RWPE1 (cell line): ENCODE measurements at places on chromosomes 12 and 14.

DNA sequence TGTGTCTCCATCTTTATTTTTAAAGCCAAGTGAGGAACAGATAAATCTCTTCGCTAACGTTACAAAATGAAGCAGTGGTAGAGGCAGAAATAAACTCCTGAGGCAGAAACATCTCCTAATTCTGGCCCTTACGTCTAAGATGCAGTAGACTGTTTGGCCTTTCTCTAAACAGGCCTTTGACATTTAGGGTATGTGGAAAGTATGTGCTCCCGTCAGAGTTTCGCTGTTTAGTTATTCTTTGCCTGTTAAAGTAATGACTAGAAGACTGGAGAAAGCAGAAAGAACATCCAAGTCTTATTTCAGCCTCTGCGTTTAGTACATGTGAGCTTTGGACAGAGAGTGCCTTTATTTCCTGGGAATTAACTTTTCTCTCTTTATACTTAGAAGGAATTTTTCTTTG is 216.6 kb downstream of the RAD51B start:
- DNase-seq, result no peak

DNA sequence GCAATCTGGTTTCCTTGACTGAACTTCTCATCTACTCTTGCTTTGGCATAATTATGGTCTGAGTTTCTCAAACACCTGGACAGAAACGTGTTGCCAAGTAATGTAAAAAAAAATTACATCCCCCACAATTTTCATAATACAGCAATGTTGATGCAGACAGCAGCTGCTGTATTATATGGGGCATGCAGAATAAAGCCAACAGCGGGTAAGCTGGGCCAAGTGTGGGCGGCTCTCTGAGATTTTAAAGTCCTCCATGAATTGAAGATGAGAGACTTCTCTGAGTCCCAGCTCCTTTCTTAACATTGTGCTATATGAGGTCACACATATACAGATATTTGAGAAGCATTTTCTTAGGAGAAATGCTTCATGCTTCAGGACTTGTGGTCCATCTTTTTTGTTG is 881.2 kb downstream of the GALC start:
- no peak for DNase-seq

- no peak for DNase-seq
Measured at GRCh38 chr14:35940291-35940690, 114.2 kb downstream of the BRMS1L start.

- DNase-seq, result no peak
Measured at GRCh38 chr14:65010211-65010931, 23.7 kb downstream of the FNTB start.

DNA sequence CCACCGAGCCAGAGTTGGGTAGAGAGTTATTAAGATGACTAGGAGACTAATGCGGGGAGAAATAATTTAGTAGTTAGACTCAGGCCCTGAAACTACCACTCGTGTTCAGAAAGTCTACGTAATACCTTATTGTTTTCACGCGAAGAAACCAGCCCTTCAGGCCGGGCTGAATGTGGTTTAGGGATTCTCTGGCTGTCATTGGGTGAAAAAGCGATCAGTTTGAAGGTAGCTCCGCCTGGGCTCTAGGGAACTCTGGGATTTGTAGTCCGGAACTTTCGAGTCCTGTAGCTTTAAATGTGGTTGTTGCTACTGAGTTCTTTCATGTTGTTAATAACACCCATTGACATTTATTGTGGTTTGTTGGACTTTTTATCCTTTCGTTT is 549 bp upstream of the WDR89 start:
- DNase-seq, result peak; percentile 90

- DNase-seq, result peak; percentile 20
Measured at GRCh38 chr12:106138633-106139421, at the start of gene NUAK1. Gene NUAK1 (minus strand): TSS chr12:106138954. CDS start chr12:106138653, 301 bp downstream.

DNA sequence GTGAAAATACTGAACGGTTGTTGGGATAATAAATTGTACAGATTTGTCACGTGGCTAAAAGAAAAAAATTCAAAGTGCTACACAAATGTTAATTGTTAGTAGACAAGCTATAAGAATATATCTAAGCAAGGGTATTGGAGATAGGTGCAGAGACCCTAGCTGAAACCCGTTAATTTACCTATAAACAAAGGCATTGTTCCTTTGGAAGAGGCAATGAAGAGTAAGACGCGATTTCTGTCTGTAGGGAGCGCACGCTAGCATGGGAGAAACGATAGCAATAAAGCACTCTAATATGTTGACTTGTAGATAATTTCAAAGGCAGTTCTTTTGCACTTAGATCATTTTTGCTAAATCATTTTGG is 565 bp downstream of the CCDC77 start:
- no peak for DNase-seq

DNA sequence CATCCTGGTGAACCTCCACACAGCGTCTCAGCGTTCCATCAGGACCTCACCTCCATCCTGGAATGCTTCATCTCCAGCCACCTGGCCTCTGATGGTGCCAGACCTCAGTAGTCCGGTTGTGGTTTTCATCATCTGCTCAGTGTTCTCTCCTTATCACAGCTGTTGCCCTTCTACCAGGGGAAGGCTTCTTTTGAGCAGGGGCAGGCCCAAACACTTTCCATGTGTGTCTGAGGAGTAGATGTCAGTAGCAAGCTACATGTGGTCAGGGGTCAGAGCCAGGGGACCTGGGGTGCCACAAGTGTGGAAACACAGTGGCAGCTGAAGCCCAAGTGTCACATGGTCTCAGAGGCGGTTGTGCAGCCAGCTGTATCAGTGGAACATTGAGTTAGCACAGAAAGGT is 30.2 kb upstream of the FGD4 start:
- no peak for DNase-seq

DNA sequence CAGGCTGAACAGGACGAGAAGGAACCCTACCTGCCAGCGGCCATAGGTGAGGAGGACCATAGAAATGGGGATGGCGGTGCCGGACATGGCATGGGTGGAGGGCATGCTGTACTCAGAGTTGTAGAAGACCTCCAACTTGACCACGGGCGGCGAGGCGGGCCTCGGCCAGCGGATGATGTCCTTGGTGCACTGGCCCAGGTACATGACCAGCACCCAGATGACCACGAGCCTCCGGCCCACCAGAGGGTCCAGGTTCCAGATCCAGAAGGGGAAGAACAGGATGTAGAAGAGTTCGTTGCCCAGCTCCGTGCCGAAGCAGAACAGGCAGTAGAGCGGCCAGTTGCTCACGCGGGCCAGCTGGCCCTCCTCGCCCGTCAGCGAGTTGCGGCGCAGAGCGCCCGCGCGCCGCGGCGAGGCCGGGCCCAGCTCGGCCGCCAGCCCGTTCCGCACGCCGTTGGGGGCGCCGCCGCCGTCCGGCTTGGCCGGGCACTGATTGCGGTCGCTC is 582 bp downstream of the SGPP1 start:
- DNase-seq, result no peak

- DNase-seq, result no peak
Measured at GRCh38 chr12:101670007-101670671, 27.3 kb upstream of the CHPT1 start.

- DNase-seq, result no peak
Measured at GRCh38 chr12:130357241-130357640, 19.6 kb downstream of the PIWIL1 start.

DNA sequence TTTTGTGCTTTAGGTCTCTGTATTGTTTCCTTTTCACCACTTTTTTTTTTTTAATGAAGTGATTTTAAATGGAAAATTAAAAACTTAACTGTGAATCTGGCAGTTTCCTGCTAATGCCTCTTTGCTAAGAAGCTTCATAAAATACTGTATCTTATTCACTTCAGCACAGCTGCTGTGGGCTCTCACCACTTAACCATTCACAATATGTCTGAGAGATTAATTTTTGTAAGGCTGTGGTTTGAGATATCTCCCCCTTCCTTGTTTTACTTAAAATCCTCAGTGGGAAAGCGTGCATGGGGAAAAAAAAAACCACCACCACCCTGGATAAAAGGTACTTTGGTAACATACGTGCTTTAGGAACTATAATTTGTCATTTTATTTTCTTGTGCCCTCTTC is 115.9 kb downstream of the ETV6 start:
- no peak for DNase-seq

DNA sequence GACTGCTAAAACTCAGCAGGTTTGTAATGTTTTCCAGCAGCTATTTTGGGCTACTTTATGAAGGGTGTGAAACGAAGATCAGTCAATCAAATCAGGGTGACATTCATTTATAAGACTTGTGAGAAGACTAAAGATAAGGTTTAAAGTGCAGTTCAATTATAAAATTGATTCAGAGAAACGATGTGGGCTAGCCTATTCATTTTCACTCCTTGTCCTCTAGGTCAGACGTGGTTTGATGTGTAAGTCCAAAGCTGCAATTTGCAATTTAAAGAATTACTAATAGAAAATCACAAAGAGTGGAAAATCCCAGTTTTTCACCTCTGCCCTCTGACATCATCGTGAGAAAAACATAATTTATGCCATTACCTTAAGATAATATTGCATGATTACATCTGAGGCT is 243.5 kb upstream of the NOVA1 start:
- DNase-seq, result no peak

DNA sequence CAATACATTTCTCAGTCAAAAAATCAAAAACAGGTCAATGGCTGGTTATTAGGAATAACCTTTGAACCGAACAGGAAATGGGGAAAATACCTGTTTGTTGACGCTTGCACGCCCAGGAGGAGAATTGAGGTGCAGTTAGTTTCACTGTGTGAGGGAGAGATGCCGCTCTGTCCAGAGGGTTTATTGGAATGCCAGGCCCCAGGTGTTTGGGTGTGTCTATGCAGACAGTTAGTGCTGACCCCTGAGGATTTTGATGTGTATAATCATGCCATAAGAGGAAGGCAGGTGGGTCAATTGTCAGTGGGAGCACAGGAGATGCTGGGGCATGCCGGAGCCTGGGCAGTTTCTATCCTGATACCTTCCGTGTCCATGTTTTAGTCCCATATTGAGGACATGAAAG is 100.8 kb upstream of the DIO3 start:
- DNase-seq, result no peak

DNA sequence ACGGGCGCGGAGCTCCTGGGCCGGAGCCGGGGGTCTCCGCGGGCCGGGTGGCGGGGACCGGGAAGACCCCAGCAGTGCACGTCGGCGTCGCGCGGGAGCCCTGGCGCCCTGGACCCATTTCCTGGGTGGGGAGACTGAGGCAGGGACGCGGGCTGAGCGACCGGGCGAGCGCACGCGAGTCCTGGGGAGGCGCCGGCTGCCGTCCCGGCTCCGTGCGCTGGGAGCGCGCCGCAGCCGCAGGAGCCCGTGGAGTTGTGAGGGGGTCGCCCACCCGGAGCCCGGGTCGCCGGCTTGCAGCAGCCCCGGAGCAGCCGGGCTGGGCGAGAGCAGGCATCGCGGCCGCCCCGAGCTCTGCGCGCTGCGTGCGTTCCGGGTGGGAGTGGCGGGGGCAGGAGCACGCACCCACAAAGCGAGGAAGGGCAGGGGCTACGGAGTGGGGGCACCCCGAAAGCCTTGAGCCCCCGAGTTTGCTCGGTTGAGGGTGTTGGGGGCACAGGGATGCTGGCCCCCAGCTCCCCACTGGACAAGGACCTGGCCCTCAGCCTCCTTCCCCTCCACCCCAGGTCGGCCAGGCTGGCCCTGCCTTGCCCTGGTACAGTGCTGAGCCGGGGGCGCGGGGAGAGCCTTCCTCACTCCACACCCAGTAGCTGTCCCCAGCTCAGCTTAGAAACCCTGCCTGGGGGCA is 620 bp downstream of the MMP17 start:
- DNase-seq, result no peak

DNA sequence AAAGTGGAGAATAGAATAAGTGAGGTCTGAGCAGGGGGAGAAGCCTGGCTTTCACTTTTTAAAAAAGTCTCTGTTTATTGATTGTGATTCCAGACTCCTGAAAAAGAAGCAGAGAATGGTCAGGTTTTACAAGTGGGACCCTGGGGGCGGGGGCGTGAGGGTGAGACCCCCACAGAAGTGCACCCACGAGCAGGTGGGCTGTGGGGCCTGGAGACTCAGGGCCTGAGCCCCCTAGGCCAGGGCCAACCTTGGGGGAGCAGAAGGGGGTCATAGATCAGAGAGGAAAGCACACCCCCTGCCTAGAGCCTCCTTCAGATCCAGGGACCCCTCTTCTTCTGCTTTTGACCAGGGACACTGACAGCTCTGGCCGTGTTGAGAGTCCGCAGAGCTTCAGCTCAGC is 180.3 kb downstream of the ADGRD1 start:
- DNase-seq, result no peak

DNA sequence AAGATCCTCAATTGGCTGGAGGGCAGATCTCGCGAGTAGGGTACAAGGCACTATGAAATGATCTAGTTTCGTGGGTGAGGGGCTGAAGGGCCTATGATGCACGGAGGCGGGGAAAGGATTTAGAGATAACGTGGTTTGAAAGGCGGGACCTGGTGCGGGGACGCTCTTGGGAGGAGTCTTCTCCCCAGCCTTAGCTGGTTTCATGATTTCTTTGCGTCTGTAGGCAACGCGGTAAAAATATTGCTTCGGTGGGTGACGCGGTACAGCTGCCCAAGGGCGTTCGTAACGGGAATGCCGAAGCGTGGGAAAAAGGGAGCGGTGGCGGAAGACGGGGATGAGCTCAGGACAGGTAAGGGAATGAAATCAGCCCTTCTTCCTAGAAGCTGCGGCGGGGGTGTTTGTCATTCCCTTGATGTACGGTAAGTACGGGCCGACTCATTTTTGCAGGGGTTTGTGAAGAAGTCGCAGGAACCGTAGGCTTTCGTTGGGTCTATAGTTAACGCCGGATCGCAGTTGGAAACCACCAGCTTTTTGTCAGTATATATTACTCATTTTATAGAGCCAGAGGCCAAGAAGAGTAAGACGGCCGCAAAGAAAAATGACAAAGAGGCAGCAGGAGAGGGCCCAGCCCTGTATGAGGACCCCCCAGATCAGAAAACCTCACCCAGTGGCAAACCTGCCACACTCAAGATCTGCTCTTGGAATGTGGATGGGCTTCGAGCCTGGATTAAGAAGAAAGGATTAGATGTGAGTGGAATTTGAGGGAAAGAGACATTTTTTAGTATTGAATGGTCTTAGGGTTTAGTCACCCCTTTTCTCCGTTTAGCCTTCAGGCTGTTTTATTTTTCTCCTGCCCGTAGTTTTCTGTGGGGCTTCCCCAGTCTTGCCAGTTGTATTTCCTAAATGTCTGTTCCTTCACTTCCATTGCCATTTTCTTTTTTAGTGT is 602 bp downstream of the APEX1 start:
- peak; percentile 76 for DNase-seq

- no peak for DNase-seq
Measured at GRCh38 chr14:52442602-52443001, 109.7 kb downstream of the TXNDC16 start.

DNA sequence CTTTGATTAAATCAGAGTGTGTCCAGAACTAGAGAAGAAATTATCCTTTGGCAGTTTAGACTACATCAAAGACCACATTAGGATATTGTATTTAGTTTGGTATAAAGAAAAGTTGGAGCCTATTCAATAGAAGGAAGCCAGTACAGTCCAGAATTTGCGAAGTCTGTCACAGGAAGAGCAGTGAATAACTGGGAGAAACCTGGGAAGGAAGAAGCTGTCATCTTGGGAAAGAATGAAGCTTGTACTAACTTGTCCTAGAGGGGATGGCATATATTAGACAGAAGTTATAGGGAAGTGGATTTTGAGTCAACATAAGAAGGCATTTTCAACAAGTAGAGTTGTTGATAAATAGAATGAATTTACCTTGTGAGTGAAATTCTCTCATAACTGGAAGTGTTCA is 386.7 kb downstream of the LRIG3 start:
- DNase-seq, result peak; percentile 11

GRCh38 chr12:49626169-49626835 is 2.9 kb downstream of the PRPF40B start:
- no peak for DNase-seq
